GM19239 (cell line): ENCODE measurements at places on chromosomes 12 and 14.

- no peak for DNase-seq
Observed at GRCh38 chr14:59101476-59101875, 87.0 kb upstream of the DAAM1 start.

GRCh38 chr14:21233457-21234076 lies 35.7 kb downstream of the HNRNPC start:
- no peak for DNase-seq

DNA sequence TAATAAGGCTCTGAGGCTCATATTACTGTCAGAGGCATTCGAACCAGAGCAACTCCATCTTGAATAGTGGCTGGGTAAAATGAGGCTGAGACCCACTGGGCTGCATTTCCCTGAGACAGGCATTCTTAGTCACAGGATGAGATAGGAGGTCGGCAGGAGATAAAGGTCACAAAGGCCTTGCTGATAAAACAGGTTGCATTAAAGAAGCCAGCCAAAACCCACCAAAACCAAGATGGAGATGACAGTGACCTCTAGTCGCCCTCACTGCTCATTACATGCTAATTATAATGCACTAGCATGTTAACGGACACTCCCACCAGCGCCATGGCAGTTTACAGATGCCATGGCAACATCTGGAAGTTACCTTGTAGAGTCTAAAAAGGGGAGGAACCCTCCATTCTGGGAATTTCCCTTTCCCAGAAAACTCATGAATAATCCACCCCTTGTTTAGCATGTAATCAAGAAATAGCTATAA lies 18.1 kb upstream of the PRICKLE1 start:
- no peak for DNase-seq

DNA sequence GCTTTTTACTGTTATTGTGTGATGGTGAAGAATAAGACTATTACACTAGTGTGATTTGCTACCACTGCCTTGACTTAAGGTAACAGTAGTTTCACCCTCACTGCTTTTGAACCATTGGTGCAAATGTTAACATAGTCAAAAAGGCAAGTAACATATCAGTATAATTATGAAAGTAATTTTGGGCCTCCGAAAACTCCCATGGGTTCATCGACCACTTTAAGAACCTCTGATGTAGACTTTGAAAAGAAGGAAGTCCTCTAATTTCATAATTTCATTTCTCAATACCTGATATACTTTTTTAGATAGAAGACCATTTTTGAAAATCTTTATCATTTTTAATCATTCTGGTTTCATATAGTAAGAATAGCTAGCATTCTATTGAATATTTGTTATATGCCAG lies 57.7 kb downstream of the ETNK1 start:
- DNase-seq = no peak

DNA sequence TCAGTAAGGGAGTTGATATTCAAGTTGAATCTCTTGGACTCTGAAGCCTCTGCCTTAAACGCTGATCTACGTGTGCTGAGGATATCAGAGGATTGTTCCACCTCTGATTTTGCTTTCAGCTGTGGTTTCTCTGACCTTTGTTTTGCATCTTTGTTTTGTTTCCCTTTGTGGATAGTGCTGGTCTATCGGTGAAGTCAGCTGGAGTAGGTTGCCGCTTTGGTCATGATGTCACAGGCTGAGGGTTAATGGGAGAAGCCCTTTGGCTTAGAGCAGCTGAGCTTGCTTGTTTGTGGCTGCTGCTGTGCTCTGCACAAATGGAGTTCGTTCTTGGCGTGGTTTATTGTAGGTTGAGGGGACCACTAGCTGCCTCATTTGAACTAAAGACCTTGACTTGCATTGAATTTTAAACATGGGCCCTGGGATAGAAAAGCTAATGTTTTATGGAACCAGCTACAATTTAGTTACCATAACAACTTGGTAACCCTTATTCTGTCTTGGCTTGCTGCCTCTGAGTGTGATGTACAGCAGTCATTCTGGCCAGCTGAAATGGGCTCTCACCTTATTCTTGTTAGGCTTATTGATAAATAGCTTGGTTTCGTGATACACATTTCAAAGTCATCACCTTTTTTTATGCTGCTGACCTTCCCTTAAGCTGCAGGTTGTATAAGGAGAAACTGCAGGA lies 284.5 kb upstream of the E2F7 start:
- DNase-seq = no peak

DNA sequence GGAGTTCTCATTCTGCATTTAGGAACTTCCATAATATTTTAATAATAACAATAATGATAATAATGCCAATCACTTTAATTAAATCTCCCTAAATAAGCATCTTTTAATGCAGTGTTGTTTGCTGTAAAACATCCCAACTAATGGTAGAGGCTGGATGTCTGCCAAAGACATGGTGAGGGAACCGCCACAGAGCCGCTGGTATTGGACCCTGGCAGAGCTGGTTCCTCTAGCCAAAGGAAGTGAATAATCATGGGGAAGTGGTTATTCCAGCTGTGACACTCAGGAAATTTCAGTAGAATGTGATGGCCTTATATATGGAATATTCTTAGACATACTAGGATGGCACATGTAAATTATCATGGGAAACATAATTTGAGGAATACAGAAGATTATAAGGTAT lies 483.3 kb downstream of the ZFP36L1 start:
- DNase-seq = no peak

GRCh38 chr12:12724421-12725085 lies 7.4 kb downstream of the CDKN1B start:
- DNase-seq = no peak

DNA sequence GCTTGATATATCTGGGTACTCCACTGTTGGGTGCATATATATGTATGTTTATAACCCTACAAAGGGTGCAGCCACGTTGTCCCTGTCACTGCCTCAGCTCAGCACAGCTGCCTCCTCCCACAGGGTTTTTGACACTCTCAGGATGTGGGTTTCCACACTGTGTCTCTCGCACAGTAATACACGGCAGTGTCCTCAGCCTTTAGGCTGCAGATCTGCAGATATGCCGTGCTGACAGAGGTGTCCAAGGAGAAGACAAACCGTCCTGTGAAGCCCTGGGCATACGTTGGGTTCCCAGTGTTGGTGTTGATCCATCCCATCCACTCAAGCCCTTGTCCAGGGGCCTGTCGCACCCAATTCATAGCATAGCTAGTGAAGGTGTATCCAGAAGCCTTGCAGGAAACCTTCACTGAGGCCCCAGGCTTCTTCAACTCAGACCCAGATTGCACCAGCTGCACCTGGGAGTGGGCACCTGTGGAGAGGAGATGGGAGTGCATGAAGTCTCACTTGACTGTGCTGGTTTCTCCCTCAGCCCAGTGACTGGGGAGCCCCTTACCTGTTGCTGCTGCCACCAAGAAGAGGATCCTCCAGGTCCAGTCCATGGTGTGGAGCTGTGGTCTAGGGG lies 498.7 kb downstream of the TMEM121 start:
- DNase-seq = no peak

DNA sequence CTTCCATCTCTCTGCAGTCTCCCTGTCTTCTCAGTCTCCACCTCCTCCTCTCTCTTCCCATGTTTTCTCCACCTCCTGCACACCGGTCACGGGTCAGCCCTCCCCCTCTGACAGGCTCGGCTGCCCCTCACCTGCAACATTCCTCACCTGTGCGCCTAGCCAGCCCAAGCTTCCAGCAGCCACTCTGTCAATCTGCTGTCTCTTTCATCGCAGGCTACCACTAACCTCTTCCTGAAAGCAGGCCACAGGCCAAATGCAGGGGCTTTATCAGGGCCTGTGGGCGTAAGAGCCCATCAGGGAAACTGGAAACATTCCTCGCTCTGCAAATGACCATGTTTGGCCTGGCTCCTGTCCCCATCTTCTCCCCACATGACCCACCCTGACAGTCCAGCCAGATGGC lies 34.5 kb downstream of the CMKLR1 start:
- DNase-seq = no peak

DNA sequence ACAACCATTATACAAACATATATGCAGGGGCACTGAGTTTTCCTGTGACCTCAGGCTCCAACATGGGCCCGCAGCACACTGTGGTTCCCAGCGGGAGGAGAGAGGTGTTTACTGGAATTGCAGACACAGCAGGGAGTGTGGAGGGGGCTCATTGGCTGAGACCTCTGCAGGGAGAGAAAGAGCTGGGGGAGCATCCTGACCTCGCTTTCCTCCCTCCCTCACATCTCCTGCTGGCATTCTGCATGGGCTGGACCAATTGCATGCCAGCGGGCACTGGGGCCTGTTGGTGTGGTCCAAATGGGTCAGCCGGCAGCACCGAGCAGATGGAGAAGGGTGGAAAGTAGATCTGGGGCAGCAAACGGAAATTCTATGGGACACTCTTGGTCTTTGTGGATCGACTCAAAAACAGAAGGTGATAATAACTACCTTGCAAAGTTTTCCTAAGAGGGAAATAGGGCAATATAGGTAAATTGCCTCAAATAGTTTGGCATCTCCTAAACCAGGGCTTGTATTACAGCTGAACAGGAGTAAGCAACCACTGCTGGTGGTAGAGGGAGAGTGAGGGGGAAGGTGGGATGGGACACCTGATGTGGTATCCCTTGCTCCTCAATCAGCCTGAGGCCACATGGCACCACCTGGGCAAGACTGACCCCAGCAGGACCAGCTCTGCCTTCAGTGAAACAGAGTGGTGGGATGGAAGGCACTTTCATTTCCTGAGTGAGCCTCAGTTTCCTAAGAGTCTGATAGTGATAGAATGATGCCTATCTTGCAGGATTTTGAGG lies 86.9 kb downstream of the NTF3 start:
- DNase-seq = no peak

DNA sequence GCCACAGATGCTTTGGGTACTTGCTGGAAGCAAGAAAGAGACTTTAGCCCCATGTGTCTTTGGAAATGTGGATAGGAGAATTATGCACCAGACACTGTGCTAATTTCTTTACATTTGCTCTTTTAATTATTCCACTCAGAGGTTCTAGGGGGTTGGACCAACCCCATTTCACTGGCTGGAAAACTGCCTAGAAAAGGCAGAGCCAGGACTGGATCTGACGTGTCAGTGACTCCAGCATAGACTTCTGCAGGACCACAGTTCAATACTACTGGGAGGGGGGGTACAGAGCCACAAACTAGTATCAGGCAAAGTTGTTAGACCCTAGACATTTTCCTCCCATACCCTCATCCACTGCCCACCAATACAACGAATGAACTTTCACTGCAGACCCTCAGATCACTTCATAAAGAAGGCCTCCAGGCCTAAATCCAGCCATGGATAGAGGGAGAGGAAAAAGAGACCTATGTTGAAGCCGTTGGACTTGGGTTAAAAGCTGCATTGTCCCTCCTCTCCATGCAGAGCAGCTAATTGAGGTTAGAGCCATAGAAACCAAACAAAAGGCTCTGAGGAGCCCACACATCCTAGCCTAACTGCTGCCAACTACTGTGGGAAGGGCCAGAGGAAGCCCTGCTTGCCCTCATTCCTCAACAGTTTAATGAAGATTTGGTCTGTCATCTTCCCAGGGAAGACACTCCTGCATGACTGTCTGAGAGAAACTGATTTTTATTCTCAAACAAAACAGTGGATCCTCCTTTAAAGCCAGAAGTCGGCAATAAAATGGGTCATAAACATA lies 68.7 kb downstream of the STON2 start:
- DNase-seq = no peak

DNA sequence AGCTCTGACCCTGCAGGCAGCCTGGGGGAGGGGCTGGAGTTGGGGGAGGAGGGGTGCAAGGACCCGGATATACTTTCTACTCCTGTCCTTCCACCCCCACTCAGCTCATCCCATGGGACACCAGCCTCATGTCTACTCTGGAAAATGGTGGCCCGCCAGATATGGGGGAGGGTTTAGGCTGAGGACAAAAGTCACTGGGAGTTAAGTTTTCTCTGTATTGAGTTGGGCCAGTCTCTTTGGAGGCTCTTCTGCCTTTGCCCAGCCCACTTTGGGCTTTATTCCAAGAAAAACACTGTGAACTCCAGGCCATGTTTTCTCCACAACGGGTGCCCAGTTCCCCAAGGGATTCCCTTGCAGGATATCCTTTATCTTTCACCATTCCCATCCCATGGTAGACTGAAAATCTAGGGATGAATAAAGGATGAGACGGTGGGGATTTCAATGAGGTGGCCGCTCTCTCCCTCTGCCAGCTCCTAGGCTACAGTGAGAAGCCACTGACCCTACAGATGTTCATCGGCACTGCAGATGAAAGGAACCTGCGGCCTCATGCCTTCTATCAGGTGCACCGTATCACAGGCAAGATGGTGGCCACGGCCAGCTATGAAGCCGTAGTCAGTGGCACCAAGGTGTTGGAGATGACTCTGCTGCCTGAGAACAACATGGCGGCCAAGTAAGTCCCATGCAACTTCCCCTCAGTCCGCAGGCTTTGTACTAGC lies 4.9 kb downstream of the NFATC4 start:
- no peak for DNase-seq

- no peak for DNase-seq
Observed at GRCh38 chr12:63318313-63318712, 167.3 kb upstream of the AVPR1A start.

GRCh38 chr12:79114896-79115295 lies 250.3 kb downstream of the SYT1 start:
- no peak for DNase-seq

- no peak for DNase-seq
Observed at GRCh38 chr12:53644133-53644532, 18.0 kb upstream of the ATF7 start.

GRCh38 chr14:59510966-59511365 lies 26.6 kb downstream of the JKAMP start:
- DNase-seq = no peak

GRCh38 chr14:78319887-78320635 lies 149.9 kb downstream of the NRXN3 start:
- DNase-seq = no peak

- DNase-seq = no peak
Observed at GRCh38 chr14:88791629-88792472, 902 bp downstream of the EML5 start.

DNA sequence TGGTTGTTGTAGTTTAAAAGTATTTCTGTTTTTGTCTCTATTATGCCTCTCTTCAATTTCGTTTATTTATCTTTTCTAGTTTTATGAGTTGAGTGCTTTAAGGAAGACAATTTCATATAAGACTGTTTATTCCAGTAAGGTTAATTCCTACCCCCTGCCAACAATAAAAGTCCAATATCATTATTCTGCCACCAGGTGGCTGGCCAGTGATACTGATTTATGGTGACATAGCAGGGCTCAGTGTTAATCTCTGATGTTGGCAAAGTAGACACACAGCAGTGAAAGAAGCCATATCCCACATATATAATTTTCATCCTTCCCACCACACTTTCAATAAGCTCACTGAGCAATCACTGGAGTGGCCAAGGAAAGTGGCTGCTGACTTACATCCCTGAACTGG lies 69.0 kb upstream of the BMP4 start:
- no peak for DNase-seq

GRCh38 chr14:98099527-98099926 lies 1172.5 kb downstream of the BCL11B start:
- DNase-seq = no peak

DNA sequence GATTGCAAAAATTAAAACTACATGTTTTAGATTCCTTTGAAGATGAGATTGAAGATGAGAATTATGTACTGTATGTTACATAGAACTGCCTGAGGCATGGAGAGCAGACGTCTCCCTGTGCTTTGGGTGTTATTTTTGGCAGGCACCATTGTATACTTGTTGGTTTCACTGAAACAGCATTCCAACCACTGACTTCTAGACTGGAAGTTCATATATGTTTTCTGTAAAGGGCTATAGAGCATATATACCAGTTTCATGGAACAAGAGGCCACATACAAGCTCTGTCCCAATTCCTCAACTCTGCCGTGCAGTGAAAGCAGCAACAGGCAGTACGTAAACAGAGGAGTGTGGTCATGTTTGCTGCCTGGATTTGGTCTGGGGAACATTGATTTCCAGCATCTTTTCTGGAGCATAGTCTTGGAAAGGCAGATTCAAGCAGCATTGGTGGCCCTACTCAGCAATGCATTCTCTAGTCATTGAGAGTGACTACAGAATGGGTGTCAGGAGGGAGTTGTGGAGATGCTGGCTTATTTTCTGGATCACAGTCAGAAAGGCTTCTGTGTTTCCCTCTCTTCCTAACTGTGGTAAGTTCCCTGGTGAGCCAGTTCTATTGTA lies 57.6 kb upstream of the CNTN1 start:
- DNase-seq = no peak
